ENCODE measurements at places on chromosomes 3 and 15.

- DNase-seq, result no peak
Measured at GRCh38 chr3:14925729-14926591, 21.4 kb upstream of the NR2C2 start.

GRCh38 chr15:60774829-60775463 lies 296.0 kb upstream of the ICE2 start:
- DNase-seq, result no peak

DNA sequence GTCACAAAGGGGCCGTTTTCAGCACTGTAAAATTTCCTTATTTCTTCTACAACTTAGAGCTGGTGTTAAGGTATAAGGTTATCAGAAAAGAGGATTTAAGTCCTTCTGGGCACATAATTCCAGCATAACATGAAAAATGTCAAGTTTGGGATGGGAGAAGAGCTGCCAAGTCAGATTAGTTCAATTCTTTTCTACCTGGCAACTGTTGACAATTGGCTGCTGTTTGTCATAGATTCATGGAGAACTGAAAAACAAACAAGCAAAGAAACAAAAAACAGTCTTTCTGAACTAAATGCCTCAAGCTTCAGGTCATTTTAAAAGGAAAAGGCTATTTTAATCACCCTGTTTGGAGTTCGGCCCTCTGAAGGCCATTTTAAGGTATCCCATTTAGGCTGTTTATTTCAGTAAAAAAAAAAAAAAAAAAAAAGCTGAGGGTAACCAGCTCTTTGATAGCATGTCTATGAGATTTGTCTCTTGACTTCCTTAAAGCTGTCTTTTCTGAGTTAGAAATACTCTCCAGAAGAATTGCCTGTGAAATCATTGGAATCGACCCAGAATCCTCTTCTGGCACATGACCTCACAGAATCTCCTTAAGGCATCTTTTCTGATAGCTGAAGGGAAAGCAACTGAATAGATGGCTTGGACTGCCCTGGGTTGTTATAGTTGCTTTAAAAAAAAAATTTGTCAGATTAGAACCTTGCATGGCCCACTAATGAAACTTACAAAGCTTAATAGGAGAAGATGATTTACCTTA lies 173.3 kb downstream of the SEMA6D start:
- no peak for DNase-seq

- DNase-seq, result no peak
Measured at GRCh38 chr3:43892061-43892460, 201.3 kb downstream of the ABHD5 start.

- DNase-seq, result no peak
Measured at GRCh38 chr15:96431786-96432185, 101.3 kb downstream of the NR2F2 start.

DNA sequence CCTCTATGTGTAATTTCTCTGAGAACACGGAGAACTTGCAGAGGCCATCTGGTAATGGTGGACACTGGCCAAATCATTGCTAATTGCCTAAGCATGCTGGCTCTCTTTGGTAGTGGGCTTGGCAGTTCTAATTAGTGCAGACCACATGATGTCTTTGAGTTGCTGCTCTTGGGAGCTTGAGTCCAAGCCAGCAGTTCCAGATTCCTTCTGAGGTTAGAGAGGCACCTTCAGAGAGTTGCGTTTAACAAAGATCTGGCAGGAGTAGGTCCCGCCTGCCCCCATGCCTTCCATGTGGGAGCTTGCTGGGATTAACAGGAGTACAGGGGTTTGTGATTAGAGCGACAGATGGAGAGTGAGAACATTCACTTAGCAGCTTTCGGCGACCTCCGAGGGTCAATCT lies 449.0 kb upstream of the LMCD1 start:
- DNase-seq, result no peak

DNA sequence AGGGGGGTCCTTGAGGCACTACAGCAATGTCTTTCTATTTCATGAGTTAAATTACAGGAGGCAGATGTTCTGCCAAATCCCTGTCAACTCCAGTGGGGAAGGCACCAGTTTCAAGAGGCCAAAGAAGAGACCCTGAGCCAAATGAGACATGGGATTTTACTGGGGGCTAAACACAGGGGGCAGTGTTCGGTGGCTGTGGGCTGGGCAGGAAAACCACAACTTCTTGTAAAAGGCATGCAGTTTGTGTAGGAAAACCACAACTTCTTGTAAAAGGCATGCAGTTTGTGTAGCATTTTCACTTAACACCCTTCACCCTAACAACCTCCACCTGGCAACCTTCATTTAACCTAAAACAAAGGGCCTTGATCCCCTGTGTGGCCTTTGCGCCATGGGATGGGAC lies 61.0 kb downstream of the POLR2M start:
- no peak for DNase-seq

DNA sequence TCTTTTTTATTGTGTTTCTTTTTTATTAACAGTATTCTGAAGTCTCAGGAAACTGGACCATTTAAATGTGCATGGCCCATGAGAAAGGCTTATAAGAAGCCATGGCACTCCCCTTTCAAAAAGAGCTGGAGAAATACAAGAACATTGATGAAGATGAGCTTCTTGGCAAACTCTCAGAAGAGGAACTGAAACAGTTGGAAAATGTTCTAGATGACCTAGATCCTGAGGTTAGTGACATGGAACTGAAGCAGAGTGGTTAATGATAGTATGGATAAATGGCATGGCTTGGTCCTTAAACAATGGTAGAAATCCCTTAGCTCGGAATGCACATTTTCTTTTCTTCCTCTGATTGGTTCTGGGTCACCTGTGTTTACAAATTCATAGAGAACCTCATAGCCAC lies 14.9 kb downstream of the TMOD2 start:
- no peak for DNase-seq

- no peak for DNase-seq
Measured at GRCh38 chr3:63911509-63911872, 692 bp downstream of the SCAANT1 start.

- DNase-seq, result no peak
Measured at GRCh38 chr3:183488343-183488742, 59.9 kb upstream of the MCF2L2 start.

- DNase-seq, result no peak
Measured at GRCh38 chr15:77844798-77845446, 212.2 kb upstream of the LINGO1 start.

GRCh38 chr3:176595307-176595706 lies 602.0 kb downstream of the TBL1XR1 start:
- no peak for DNase-seq

- DNase-seq, result no peak
Measured at GRCh38 chr15:41104234-41104633, 11.8 kb downstream of the INO80 start.

DNA sequence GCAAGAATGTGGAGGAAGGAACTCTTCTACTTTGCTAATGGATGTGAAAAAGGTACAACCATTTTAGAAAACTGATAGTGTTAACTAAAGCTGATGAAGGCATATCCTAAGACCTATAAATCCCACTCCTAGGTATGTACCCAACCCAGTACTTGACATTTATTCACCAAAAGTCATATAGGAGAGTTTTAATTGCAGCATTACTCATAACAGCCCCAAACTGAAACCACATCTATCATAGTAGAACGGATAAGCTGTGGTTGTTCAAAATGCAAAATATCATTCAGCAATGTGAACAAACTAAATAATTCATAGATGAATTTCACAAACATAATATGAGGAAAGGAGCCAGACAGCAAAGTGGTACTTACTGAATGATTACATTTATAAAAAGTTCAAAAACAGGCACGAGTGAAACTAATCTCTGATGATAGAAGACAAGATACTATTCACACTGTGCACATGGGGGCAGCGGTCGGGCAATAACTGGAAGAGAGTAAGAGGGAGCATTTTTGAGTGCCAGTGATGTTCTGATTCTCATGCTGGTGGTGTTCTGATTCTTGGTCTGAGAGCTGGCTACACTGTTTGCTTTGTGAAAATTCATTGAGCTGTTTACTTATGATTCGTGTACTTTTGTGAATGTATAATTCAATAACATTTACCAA lies 34.3 kb downstream of the GOLIM4 start:
- DNase-seq, result no peak

- peak; percentile 30 for DNase-seq
Measured at GRCh38 chr3:123028233-123028828, 768 bp upstream of the SEMA5B start.

DNA sequence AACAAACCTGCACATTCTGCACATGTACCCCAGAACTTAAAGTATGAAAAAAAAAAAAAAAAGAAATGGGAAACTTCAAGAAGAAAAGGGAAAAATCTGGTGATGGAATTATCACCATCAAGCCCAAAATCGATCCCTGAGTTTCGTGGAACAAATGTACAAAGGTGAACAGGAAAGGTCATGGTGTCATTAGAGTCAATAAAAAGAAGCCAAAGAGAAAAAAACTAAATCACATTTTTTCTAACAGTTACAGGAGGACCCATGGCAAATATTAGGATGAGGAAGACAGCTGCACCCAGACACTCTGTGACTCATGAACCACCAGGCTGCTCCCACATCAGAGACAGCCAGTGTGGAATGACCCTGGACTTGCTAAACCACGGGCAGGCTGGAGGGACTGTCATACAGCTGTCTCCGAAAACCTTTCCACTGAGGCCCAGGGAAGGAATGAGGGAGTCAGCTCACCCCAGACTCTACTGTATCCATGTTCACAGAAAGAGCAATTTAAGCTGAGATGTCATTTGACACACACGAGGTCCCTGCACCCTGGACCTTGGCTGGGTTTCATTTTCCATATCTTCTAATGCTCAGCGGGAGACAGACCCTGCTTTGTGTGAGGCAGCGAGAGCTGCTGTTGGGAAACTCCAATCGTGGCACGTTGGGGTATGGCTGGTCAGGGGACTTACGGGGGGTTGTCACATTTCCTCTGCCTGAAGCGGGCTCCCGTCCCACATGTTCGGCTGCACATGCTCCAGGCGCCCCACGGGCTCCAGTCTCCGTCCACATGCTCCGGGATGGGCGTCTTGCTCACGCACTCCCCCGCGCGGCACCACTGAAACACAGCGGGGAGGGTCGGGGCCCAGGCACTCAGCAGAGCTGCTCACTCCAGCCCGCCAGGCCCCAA lies 210.2 kb downstream of the ADAMTS17 start:
- DNase-seq, result no peak

DNA sequence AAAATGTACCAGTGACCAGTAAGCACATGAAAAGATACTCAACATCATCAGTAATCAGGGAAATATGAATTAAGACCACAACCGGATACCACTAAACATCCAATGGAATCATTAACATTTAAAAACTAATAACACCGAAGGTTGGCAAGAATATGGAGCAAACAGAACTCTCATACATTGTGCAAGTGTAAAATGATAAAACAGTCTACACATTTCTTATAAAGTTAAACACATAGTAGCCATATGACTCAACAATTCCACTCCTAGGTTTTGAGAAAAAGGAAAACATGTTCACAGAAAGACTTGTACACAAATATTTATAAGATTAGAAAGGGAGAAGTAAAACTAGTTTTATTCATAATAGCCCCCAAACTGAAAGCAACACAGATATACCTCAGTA lies 60.3 kb upstream of the SLCO2A1 start:
- DNase-seq, result no peak

GRCh38 chr3:17075907-17076306 lies 191.2 kb downstream of the PLCL2 start:
- DNase-seq, result no peak

DNA sequence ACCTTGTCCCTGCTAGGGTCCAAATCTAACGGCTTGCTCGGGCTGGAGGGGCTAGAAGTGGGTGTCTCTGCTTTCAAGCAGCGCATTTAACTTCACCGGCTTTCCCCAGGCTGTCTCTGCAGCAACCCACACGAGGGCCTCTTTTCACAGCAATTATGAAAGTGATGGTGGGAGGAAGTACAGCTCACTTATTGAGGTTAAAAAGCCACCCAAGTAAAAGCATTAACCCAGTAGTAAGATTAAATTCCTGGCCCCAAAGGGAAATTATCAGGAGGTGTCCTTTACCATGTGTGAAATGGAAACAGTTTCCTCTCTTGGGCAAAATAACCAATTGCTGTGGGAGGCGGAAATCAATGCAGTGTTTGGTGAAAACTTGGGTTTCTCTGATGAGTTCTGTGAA lies 41.1 kb downstream of the NGRN start:
- no peak for DNase-seq

- no peak for DNase-seq
Measured at GRCh38 chr3:110974902-110975301, 96.7 kb upstream of the NECTIN3 start.

DNA sequence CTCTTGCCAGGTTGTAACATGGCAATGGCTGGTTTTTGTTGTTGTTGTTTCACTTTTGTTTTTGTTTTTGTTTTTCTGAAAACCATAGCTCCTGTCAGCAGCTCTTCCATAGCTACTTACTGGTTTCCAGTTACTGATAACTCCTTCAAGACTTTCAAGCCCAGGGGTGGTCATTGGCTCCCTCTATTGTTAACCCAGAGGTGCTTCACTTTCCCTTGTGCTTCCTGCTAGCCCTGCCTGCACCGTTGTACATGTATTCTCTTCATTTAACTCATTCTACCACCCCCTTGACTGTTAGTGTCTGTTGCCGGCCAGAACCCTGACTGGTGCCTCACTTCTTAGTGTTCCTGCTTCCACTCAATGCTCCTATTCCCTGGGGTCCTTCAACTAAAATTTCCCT lies 4.2 kb upstream of the TRAT1 start:
- no peak for DNase-seq

DNA sequence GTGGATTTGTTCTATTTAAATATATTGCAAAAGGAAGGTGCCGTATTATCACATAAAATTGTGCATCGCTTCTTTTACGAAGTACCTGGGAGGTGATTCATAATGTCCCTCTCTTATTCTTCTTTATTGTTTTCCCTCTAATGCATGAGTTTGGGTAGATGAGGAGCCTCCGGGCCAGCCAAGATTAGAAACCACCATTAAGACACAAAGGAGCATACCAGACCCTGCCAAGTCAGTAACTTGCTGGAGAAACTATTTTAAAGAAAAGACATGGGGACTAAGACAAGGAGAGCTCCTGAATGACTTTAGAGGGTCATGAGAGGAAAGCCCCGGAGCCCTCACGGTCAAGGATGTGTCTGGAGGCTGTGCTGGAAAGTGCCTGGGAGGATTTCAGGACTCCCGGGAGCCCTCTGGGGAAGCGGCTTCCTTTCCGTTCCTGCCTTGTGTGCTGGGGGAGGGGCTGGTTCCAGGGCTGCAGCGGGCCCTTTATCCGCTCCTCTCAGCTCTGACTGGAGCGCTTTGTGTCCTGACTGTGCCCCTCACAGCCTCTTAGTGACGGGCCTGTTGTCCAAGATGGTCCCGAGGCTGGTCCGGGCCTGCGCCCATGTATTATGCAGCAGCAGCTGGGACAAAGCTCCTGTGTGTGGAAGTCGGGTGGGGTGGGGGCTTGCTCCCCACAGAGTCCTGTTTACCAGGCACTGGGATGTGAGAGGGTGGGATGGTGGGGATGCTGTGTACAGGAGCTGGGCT lies 35.7 kb downstream of the CORO2B start:
- DNase-seq, result no peak

GRCh38 chr3:50582083-50582482 lies 12.8 kb downstream of the HEMK1 start:
- DNase-seq, result no peak

DNA sequence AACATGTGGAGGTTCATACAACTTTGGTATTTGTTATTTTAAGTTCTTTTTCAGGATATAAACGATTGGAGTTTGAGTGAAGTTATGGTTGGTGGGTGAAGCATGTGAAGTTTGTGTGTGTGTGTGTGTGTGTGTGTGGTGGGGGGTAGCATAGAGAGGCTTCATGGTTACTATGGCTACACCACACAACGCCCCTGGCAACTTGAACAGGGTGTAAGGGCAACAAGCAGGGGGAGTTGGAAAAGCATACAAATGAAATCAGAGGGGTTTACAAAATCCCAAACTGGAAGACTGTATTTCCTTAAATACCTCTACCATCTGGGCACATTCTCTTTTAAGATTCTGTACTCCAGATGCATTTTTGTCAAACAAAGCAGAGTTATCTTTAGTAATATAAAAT lies 207.5 kb downstream of the SV2B start:
- DNase-seq, result no peak

Data from brain pericyte (primary cell).